Kidney (tissue), 22 donors: ENCODE measurements at places on chromosomes 5 and 9. TPM values are rescaled to one million over a fixed set of nuclear protein-coding genes. Genes with fewer than 3 reads are reported as not detected.

Gene GABRA1
- not detected for polyA plus RNA-seq

Gene ZBTB26
- polyA plus RNA-seq: 3.4 TPM

Gene CLTA
- 331 TPM for polyA plus RNA-seq

Gene PMPCA
- polyA plus RNA-seq: 50.1 TPM

Gene STKLD1
- polyA plus RNA-seq: 4.0 TPM

Gene EQTN
- polyA plus RNA-seq: not detected

Gene NUTM2G
- not detected for polyA plus RNA-seq

Gene NFIL3
- 16.7 TPM for polyA plus RNA-seq
